ENCODE measurements at places on chromosomes 4 and X.

DNA sequence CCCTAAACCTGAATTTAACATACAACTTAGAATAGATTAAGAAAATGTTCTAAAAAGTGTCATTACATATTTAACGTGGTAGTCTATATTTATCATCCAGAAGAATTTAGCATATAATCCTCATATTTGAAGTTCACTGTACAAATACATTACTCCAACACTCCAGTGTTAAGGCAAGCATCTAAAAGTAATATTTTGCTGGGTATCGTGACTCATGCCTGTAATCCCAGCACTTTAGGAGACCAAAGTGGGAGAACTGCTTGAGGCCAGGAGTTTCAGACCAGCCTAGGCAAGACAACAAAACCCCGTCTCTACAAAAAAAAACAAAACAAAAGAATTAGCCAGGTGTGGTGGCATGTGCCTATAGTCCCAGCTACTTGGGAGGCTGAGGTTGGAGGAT, 24.8 kb downstream of the LRBA start:
- no peak for DNase-seq

GRCh38 chrX:96994093-96994492, 110.4 kb downstream of the RPA4 start:
- DNase-seq, result no peak

GRCh38 chr4:94307231-94307871, 35.3 kb downstream of the HPGDS start:
- no peak for DNase-seq

GRCh38 chrX:21944136-21944615, 3.7 kb downstream of the SMS start:
- no peak for DNase-seq

DNA sequence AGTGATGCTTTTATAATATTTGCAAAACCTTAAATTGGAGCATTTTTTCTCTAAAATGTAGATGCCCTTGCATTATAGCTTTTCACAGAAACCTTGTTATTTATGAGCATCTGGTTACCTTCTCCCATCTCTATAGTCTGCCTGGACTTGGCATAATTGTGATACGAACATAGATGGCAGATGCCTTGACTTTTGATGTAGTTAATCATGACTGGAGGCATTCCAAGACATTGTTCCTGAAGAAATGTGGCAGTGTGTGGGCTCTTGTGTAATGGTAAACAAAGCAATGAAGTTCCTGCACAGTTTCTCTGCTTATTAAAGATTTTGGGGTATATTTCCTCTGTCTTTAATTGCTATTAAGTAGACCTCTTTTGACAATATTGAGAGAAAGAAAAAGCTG, 500.1 kb downstream of the PCDH19 start:
- DNase-seq, result no peak

DNA sequence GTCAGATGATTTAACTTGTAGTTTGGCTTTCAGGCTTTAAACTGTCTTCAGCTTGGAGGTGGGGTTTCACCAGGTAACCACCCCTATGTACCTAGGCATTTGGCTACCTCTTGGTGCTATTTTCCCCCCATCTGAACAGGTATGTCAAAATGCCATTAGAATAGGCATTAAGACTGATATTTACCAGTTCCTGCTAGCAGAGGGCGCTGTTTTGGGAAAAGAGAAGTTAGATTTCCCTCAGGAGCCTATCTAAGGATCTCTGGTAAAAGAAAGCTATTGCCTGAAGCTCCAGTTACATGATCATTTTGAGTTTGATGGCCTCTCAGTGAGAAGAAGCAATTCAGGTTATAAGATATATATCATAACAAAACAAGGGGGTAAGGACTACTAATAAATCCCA, 879.1 kb downstream of the SH3BGRL start:
- DNase-seq, result no peak

DNA sequence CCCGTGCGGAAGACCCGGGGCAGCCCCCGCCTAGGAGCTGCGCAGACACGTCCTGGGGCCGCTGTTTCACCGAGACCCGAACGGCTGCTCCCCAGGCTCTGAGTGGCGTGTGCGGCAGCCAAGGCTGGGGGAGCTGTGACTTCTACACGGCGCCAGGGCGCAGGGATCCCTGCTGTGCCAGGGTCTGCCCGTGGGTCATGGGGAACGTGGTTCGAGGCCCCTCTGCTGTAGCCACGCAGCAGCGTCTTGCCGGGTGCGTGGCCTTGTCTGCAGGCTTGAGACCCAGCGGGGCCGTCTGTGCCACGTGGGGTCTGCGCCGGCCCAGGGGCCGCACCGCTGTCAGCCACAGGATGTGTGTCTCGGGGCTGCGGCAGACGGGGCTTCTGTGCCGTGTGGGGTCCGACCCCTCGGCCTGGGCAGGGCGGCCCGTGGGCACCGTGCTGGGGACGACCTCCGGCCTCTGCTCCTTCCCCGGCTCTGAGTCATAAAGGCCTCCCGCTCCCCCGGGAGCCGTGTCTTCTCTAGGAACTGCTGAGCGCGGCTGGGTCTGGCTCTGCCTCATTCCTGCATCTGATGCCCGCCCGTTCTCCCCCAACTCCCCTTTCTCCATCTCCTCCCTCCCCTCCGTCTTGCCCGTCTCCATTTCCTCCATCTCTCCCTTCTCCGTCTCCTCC, 12.7 kb upstream of the GTPBP6 start:
- DNase-seq, result no peak

- no peak for DNase-seq
Measured at GRCh38 chr4:129926936-129927335, 831.0 kb downstream of the C4orf33 start.

- DNase-seq, result no peak
Measured at GRCh38 chr4:109608879-109609278, 48.8 kb downstream of the MCUB start.

GRCh38 chr4:75080888-75081287, 148.0 kb downstream of the PARM1 start:
- no peak for DNase-seq

GRCh38 chr4:139710073-139710472, 44.5 kb downstream of the MGST2 start:
- no peak for DNase-seq

GRCh38 chr4:30721185-30722091, 1.3 kb downstream of the PCDH7 start:
- DNase-seq, result no peak

DNA sequence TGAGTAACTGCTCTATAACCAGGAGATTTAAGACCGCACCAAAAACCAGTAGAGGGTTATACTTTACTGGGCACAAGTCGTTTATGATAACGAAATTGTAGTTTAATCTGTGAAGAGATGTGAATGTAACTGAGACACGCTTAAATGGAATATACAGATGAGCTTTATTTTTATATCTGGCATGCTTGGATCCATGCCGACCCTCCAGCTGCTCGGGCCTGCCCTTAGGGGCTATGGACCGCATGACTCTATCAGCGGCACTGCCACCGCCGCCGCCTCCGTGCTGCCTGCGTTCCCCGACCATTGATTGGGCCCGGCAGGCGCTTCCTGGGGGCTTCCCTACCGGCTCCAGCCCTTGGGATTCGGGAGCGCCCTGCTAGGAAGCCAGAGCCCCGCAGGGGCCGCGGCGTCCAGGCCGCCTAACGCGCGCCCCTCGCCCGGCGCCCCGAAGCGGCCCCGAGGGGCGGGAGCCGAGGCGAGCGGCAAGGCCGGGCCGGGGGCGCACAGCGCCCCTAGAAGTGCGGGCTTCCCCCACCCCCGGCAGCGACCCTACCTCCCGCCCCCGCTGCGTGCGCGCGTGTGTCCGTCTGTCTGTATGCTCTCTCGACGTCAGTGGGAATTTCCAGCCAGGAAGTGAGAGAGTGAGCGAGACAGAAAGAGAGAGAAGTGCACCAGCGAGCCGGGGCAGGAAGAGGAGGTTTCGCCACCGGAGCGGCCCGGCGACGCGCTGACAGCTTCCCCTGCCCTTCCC, at the start of gene NFKB1:
Gene NFKB1 (plus strand): TSS at position 664 of the 751 bp plus-strand sequence. CDS start 24,160 bp downstream, outside the sequence.
- DNase-seq, result peak; percentile 48

DNA sequence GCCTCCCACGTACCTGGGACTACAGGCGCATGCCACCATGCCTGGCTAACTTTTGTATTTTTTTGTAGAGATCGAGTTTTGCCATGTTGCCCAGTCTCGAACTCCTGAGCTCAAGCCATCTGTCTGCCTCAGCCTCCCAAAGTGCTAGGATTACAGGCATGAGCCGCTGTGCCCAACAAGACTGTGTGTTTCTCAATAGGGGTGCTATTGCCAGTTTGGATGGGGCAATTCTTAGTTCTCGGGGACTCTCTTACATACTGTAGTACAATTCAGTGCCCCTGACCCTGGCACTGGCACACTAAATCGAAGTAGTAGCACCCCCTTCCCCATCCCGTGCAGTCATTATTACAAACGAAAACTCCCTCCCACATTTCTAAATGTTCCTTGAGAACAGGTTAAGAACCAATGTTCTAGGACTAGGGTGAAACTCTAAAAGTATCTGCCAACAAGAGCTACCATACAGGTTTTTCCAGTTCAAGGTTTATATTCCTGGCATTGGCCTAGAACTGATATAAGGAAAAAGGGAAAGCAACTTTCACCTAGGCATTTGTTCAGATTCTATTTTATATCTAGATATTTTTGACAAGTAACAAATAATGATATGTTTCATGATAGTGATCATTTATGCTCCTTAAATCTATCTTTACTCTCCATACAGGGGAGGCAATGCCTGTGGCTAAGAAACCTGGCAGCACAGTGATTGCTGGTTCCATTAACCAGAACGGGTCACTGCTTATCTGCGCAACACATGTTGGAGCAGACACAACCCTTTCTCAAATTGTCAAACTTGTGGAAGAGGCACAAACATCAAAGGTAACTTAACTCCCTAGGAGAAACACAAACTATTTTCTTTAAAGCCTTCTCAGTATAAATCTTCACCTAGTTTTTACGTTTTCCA, 50.4 kb upstream of the PGAM4 start:
- no peak for DNase-seq

DNA sequence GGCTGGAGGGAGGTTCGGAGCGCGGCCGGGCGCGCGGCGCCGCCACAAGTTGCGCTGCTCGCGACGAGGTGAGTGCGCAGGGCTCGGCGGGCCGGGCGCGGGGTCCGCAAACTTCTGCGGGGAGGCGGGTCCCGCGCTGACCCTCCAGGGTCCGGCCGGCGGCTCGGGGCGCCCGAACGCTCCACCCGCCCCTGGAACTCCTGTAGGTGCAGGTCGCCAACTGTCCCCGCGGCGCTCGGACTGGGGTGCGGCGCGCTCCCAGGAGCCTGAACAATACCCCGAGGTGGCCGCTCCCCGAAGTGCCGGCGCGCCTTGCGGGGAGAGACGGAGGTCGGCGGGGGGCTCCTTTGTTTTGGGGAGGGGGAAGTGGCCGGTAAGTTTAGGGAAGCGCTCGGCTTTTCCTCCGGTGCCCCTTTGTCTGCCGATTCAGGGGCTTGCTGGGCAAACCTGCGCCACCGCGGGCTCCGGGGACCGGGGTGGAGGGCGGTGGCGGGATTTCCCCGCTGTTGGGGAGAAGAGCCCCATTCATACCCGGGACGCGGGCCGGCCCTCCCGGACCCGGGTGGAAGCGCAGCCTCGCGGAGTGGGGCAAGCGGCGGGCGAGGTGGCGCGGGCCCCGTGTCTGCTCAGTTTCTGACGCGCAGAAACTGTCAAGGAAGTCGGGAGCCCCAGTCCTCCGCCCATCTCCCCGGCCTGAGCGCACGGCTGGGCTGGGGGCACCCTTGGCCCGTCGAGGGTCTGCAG, 694 bp downstream of the TBL1X start:
- DNase-seq, result no peak

- no peak for DNase-seq
Measured at GRCh38 chr4:79661196-79661595, 253.2 kb upstream of the GK2 start.

GRCh38 chr4:59127006-59127405, 2016.8 kb upstream of the IGFBP7 start:
- no peak for DNase-seq

GRCh38 chr4:7295197-7295910, 103.0 kb downstream of the SORCS2 start:
- DNase-seq, result no peak
